ENCODE measurements at places on chromosomes 6 and 20. TPM values are rescaled to one million over a fixed set of nuclear protein-coding genes. Genes with fewer than 3 reads are reported as not detected.

DNA sequence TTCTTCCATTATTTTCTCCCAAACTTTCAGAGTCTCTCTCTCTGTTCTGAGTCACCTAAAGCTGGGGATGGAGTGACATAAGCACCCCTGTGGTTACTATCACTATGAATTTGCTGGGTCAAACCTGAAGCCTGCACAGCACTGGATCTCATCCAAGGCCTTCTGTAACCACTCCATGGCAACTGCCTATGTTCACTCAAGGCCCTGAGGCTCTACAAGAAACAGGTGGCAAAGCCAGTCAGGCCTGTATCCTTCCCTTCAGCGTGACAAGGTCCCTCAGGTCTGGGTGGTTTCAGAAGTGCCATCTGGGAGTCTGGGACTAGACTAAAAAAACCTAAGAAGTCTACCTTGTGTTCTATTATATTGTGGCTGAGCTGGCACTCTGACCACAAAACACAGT is 1278.8 kb upstream of the EYS start:
- DNase-seq = no peak

DNA sequence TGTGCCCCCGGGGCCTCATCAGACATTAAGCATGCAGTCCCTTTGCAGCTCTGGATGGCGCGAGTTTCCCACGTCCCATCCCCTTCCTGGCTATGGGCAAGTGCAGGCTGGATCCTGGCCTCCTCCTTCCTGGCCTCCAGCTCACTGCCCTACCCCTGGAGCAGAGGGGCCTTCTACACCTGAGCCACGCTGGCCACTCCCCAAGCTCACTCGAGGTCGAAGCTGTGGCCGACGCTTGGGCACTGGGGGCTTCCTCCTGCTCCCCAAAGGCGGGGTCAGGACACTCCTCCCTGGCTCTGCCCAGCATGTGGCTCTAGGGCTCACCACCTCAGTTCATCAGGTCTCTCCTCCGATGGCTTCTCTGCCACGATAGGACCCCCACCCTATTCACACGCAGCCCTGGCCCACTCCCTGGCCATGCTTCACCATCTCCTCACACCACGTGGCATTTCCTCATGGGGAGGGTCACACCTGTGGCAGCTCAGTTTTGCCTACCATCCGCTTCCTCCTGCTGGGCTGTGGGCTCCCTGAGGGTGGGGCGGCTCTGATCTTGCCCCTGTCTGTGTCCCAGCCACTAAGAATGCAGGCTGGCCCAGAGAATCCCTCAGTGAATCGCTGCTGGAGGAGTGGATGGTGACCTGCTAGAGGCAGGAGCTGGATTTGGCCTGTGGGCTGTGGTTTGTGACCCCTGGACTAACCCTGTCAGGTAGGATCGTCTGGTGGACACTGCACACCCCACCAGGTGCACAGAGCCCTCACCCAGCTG is 280.7 kb downstream of the TAF4 start:
- no peak for DNase-seq

DNA sequence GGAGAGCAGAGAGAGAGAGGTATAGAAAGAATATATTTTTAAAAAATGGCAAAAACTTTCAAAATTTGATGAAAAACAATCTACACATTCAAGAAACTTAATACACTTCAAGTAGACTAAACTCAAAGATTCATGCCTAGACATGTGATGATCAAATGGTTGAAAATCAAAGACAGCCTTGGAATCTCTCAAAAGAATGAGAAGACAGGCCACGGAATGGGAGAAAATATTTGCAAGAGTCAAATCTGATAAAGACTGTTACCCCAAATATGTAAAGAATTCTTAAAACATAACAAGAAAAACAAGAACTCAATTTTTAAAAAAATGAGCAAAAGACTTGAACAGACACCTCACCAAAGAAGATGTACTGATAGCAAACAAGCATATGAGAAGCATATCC is 49.7 kb downstream of the THEMIS start:
- no peak for DNase-seq

GRCh38 chr6:13873288-13874190 is 51.2 kb upstream of the RNF182 start:
- DNase-seq = peak; percentile 77

- DNase-seq = no peak
These were observed 33.0 kb downstream of the RPP40 start for GRCh38 chr6:4970739-4971395.

DNA sequence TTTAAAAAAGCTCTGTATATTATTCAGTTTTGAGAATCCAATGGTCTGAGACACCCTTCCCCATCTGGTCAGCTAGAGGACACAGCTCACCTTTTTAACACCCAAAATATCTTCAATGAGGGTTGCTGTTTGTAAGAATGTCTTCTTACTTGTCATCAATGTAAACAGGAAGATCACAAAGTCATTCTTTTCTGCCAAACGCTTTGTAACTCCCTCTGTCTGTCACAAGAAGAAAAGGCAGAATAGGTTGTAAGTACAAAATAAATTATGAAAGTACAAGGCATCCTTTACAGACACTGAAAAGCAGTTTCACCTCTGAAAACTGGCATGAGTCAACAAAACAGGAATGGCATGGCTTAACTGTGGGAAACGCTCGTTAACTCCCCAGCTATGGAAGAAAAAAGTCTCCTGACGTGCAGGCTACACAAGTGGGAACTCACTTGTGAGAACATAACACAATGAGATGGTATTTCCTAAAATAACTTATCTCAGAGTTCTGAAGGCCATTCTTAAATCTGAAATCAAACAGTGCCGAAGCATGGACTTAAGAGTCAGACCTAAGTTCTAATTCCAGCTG is 42.7 kb downstream of the TRPC4AP start:
- DNase-seq = no peak

GRCh38 chr20:50251992-50252511 is 61.4 kb downstream of the CEBPB start:
- no peak for DNase-seq

GRCh38 chr20:18901980-18902737 is 88.6 kb downstream of the SCP2D1 start:
- no peak for DNase-seq

GRCh38 chr6:157376241-157376640 is 4.7 kb upstream of the ZDHHC14 start:
- peak; percentile 34 for DNase-seq

Gene ACOT8
- 21.4 TPM for total RNA-seq

Gene CLIC5
- total RNA-seq = 1.5 TPM

Gene GUCA1A
- not detected for total RNA-seq

Gene TMX4
- total RNA-seq = 28.3 TPM

Gene GPR6
- total RNA-seq = not detected

Gene ROMO1
- total RNA-seq = 120 TPM

Gene DDR1
- total RNA-seq = 10.1 TPM

Gene ERVFRD-1
- not detected for total RNA-seq
